ENCODE measurements at places on chromosomes 1 and 21. TPM values are rescaled to one million over a fixed set of nuclear protein-coding genes. Genes with fewer than 3 reads are reported as not detected.

- no peak for DNase-seq
Observed at GRCh38 chr21:21383126-21383525, 384.9 kb downstream of the NCAM2 start.

DNA sequence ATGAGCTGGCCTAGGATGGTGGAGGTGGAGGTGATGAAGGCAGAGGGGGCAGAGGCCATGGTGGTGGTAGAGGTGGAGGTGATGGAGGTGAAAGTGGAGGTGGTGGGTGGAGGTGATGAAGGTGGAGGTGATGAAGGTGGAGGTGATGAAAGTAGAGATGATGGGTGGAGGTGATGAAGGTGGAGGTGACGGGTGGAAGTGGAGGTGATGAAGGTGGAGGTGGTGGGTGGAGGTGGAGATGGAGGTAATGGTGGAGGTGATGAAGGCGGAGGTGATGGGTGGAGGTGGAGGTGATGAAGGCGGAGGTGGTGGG, 19.7 kb upstream of the NPHP4 start:
- DNase-seq: peak; percentile 54

DNA sequence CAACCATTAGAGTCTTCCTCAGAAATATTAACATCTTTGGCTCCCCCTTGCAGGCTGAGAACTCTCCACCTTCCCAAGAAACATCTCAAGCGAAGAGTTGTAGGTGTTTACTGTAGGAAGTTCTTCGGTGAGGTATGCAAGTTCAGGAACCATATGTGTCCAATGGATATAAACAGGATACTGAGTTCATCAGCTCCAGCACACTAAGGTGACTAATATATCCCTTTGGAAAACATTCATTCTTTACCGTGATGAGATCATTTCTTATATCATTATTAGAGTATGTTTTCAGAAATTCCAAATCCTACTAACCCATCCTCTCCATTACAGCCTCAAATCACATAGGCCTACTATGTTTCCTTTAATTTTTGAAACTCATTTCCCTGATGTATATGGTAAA, 37.3 kb upstream of the PRMT6 start:
- DNase-seq: no peak

GRCh38 chr1:97820470-97821188, 100.2 kb downstream of the DPYD start:
- no peak for DNase-seq

The PDE4B gene
- 6.8 TPM for total RNA-seq
